ENCODE measurements at places on chromosomes 13 and 19. TPM values are rescaled to one million over a fixed set of nuclear protein-coding genes. Genes with fewer than 3 reads are reported as not detected.

Gene NLRP4
- total RNA-seq: not detected

Gene GRK1
- not detected for total RNA-seq

Gene MEIOSIN
- not detected for total RNA-seq

Gene GSX1
- not detected for total RNA-seq

Gene THSD8
- not detected for total RNA-seq

Gene CEBPA
- 38.3 TPM for total RNA-seq

Gene ONECUT3
- total RNA-seq: not detected

Gene PTH2
- not detected for total RNA-seq

Gene ZNF135
- total RNA-seq: 5.4 TPM

Gene MATK
- 1.2 TPM for total RNA-seq

Gene PLK5
- 0.49 TPM for total RNA-seq

Gene TGFB1
- 53.3 TPM for total RNA-seq

Gene KLF5
- total RNA-seq: 76.1 TPM

Gene ZNF428
- total RNA-seq: 30.9 TPM
